CD8-positive, alpha-beta T cell (primary cell): ENCODE measurements at places on chromosomes 6 and 20.

DNA sequence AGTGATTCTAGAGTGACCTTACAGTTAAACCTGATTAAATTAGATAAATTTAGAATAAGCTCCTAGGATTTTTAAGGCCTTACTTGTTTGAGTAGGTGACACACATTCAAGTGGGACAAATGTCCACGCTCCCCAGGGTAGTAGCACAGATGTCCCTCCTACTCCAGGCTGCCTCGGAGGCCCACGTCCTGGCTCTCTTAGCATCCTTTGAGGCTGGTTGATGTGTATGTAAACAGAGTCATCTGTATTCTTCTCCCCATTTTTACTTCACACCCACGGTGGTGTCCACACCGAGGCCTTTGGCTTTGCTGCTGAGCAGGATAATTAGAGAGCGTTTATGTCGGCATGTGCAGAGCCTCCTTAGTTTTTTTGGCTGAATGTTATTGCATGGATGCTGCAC, 15.8 kb downstream of the ENTPD6 start:
- DNase-seq, result no peak

- DNase-seq, result peak; percentile 56
Observed at GRCh38 chr6:106141441-106142237, 55.5 kb downstream of the PRDM1 start.

GRCh38 chr6:45690846-45691245, 313.1 kb upstream of the SUPT3H start:
- no peak for DNase-seq

DNA sequence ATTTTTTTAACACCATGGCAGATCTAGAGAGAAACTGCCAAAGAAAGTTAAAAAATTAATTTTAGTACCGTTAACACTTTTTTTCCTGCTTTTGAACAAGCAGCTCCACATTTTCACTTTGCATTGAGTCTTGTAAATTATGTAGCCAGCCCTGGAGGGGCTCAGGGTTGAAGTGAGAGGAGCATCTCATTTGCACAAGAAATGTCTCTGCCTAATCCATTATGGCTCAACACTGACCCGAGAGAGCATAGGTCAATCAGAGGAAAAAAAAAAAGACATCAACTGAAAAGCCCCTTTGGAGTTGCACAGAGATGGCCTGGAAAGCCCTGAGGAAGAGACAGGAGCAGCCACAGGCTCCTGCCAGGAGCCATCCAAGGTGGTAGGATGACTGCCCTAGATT, 4.3 kb upstream of the SLPI start:
- DNase-seq, result no peak
